ENCODE measurements at places on chromosomes 16 and 17.

DNA sequence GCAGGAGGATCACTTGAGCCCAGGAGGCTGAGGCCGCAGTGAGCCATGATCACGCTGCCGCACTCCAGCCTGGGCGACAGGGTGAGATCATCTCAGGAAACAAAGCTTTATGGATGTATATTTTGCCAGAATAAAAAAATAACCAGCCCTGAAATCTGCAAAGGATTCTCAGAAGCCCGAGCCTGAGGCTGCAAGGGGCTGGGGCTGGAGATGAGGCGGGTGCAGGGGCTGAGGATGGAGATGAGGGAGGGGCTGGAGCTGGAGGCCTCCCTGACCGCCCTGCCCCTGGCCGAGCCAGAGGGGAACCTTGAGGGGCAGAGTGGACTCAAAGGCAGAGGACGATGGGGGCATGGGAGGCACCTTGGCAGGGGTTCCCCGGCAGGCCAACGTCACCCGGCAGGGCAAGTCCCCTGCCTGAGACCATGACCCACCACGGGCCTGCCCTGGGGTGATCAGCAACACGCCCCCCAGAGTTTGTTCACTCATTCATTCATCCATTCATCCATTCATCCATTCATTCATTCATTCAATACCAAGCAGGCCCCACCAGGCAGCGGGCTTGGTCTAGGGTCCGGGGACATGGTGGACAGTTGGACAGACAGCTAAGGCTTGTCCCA lies 32.5 kb downstream of the PIEZO1 start:
- DNase-seq = no peak

DNA sequence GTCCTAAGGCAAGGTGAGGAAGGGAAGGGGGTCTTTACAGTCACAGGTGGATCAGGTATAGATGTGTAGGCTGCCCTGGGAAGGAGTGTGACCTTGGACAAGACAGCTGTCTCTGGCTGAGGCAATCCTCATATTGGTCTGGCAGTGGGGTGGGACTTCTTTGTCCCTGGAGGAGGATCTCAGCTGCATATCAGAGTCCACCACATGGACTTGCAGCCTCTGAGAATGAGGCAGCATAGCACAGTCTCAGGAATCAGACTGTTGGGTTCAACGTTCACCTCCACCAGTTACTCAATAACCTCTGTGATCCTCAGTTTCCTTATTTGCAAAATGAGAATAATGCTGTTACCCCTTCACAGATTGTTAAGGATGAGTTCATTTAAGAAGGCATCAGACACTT lies 33.4 kb downstream of the ACSM2A start:
- no peak for DNase-seq

DNA sequence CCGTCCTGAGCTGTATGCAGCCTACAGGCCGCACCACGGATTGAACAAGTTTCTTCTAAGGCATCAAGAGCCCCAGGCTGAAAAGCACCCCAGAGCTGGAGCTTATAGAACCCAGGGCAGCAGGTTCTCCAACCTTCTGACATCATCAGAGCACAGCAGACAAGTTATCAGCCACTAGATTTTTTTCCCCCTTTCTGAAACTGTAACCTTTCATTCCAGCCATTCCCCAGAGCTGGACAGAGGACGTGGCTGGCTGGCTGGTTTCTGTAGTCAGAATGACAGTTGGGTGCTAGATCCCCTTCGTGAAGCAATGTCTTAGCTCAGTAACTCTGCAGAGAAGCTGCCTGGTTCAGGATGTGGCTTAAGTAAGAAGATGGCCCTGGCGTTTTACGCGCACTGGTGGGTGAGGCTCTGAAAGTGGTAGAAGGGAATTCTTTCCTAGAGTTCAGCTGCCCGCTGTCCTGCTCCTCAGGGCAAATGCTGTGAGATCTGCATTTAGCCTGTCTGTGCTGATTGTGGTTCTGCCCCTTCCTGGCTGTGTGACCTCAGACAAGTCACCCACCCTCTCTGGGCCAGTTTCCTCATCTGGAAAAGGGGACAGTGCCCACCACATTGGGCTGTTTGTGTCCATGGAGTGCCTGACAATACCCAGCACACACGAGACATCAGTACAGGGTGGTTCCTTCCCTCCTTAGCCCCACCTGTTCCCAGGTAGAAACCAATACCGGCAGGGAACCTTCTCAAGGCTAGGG lies 9.1 kb downstream of the DEXI start:
- DNase-seq = no peak

GRCh38 chr17:74123350-74123749 lies 80.1 kb upstream of the RPL38 start:
- no peak for DNase-seq

GRCh38 chr17:2755891-2756724 lies 6.7 kb upstream of the CCDC92B start:
- DNase-seq = no peak

- DNase-seq = no peak
Observed at GRCh38 chr17:57608369-57609124, 136.6 kb downstream of the CCDC182 start.

DNA sequence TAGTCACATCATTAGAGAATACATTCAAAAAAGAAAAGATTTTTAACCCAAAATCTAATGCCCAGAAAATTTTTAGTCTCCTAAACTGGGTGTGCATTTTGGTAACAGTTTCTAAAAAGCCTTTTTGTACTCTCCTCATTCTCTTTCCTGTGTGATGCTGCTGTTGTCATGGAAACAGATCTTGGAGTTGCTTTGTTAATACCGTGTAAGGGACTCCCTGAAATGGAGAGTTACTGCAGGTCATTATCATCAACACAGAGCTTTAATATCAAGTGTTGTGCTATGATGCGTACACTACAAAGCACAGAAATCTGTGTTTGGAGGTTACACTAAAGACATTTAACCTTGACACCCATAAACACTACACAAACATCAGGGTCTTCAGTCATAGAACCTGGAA lies 216.3 kb downstream of the PRKCA start:
- DNase-seq = no peak

DNA sequence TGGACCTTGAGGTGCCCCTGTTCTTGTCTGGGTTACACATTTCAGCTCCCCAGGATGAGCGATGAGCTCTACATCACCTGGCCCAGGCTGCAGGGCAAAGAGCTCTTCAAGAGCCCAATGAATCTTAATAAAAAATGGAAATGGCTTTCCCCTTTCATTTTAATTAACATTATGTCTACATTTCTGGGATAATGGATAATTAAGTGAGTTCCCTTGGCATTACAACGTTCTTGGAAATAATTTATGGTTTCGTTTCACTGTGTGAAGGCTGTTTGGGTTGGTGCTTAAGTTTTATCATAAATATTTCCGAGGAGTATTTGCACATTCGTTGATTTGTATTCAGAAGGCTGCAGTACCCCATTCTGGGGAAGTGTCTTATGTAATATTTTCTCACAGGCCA lies 678.3 kb upstream of the EEF2KMT start:
- DNase-seq = no peak

DNA sequence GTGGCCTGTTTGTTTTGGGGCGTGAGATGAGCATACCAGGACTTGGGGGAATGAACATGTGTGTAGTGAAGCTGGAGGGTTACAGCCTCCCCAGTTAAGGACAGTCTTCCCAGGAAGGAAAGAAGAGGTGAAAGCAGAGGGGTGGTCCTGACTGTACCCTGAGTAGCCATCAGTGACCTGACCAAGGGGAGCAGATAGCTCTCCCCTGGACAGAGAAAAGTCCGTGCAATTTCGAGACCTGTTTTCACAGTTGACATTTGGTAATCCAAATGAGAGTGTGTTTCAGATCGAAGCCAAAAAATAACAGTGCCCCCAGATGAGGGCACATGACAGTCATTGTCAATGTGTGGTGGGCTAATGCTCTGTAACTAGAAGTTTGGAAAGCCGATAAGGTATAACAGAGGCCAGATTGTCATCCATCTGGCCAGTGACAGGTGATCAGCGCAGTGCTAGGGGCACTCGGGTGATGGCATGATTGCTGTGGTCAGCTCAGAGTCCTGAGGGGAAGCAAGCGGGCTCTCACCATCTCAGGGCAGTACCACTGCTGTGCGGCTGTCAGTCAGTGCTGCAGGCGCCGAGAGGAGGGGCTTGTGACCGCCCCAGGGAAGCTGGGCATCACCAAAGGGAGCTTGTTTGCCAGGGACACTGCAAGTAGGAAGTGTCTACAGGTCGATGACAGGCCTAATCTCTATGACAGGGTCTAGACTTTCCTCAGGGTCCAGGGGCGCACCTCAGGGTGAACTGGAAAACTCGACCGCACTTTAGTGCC lies 1.1 kb upstream of the NME2 start:
- no peak for DNase-seq

Measured in stimulated activated CD4-positive, alpha-beta T cell treated with anti-CD3 and anti-CD28 coated beads, Interleukin-4, amount 100 ng/mL, for 48 hours (primary cell).